Sigmoid colon (tissue), 7 donors: ENCODE measurements at places on chromosomes 13 and 19.

DNA sequence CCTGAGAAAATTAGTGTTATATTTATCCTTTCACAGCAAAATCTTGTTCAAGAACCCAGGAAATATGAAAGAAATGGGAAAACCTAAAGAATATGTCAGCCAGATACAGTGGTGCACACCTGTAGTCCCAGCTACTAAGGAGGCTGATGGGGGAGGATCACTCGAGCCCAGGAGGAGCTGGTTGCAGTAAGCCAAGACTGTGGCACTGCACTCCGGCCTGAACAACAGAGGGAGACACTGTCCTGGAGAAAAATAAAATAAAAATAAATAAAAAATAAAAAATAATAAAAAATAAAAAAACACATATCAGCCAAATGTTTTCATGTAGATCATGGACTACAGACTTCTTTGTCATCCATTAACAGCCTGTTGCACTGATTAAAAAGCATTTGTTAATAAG lies 244.8 kb upstream of the KLHL1 start:
- H3K4me1 ChIP-seq: no peaks in the 10 kb centered on the region
- no peak overlapping the region for H3K27ac ChIP-seq
- no peaks in the 10 kb centered on the region for H3K27me3 ChIP-seq

DNA sequence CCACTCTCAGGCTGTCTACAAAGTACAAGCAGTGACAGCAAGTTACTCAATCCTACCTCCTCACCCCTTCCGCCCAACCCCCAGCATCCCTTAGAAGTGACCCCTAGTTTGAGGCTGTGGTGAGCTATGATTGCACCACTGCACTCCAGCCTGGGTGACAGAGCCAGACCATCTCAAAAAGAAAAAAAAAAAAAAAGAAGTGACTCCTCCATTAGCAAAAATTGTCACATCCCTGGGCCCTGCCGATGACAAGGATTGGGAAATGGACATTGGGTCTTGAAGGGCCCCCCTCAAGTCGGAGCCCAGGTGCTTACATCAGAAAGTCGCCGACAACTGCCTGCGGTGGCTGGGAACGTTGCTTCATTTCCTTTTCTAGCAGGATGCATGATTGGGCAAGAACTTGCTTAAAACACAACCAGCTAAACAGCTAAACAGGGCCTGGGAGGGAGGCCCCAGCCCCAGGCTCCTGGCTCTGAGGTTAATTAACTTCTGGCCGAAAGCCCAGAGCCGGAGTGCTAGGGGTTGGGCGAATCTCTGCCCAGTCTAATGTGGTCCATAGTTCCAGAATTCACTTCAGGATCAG lies 15.3 kb downstream of the RAB3D start:
- H3K27ac ChIP-seq: peak overlapping the region; percentile 69
- peak; percentile 92 for DNase-seq
- H3K4me3 ChIP-seq: no peak overlapping the region
- no peaks in the 10 kb centered on the region for H3K27me3 ChIP-seq
- H3K4me1 ChIP-seq: peaks cover 15% of the 10 kb centered on the region

DNA sequence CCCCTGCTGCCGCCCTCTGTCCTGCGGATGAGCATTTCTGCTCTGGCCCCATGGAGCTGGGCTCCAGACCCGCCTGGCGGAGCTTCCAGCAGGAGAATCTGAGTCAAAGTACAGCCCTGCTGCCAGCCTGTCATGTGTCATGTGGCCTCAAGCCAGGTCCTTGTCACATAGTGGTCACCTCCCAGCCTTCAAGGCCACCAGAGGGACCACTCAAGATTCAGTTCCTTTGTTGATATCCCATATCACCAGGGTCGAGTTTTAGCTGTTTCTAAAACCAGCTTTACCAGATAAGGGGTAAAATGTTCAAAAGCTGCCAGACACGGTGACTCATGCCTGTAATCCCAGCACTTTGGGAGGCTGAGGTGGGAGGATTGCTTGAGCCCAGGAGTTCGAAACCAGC lies 13.4 kb downstream of the THOP1 start:
- H3K27me3 ChIP-seq: no peaks in the 10 kb centered on the region
- no peak overlapping the region for H3K27ac ChIP-seq
- no peak for DNase-seq
- H3K4me3 ChIP-seq: no peak overlapping the region

DNA sequence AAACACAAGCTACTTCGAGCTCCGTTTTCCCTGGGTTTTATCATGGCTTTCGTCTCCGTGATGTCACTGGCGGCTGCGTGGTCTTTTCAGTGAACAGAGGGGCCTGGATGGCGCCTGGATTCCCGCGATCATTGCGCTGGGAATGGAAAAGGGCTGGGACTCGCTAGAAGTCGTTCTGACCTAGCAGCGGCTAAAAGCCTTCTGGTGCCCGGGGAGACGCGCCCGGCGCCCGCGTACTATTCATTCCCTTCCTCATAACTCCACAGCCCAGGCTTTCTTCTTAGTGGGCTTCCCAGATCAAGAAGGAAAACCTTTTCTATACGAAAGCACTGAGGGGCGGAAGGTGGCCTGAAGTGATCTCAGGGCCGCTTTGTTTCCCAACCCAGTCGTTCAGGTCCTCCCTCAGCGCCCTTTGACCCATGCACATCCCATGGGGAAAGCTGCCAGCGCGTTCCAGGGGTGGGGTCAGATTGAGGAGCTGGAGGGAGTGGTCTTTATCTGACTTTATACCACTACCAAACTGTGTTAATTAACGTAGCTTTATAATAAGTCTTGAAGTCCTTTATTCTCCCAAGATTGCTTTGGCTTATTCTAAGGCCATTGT lies 96.6 kb downstream of the ELF1 start:
- no peaks in the 10 kb centered on the region for H3K27me3 ChIP-seq
- H3K4me1 ChIP-seq: no peaks in the 10 kb centered on the region

GRCh38 chr13:22874839-22875238 lies 305.9 kb upstream of the SGCG start:
- no peaks in the 10 kb centered on the region for H3K36me3 ChIP-seq
- H3K4me3 ChIP-seq: no peak overlapping the region
- H3K4me1 ChIP-seq: no peaks in the 10 kb centered on the region
- H3K27me3 ChIP-seq: no peaks in the 10 kb centered on the region

GRCh38 chr19:58325311-58326022 lies 1.3 kb upstream of the ZSCAN22 start:
- H3K4me1 ChIP-seq: peaks cover 29% of the 10 kb centered on the region
- peak overlapping the region; percentile 56 for H3K4me3 ChIP-seq
- no peaks in the 10 kb centered on the region for H3K36me3 ChIP-seq
- no peak for DNase-seq
- H3K27me3 ChIP-seq: no peaks in the 10 kb centered on the region

- no peaks in the 10 kb centered on the region for H3K36me3 ChIP-seq
- H3K27ac ChIP-seq: no peak overlapping the region
- no peak for DNase-seq
- no peak overlapping the region for H3K4me3 ChIP-seq
- no peaks in the 10 kb centered on the region for H3K27me3 ChIP-seq
- no peaks in the 10 kb centered on the region for H3K4me1 ChIP-seq
These were observed 1364.9 kb upstream of the MIR17HG start for GRCh38 chr13:89982407-89983095.

GRCh38 chr19:20928371-20928770 lies 5.3 kb downstream of the ZNF85 start:
- no peaks in the 10 kb centered on the region for H3K36me3 ChIP-seq
- DNase-seq: no peak
- no peak overlapping the region for H3K4me3 ChIP-seq
- H3K4me1 ChIP-seq: no peaks in the 10 kb centered on the region
- H3K27ac ChIP-seq: no peak overlapping the region

DNA sequence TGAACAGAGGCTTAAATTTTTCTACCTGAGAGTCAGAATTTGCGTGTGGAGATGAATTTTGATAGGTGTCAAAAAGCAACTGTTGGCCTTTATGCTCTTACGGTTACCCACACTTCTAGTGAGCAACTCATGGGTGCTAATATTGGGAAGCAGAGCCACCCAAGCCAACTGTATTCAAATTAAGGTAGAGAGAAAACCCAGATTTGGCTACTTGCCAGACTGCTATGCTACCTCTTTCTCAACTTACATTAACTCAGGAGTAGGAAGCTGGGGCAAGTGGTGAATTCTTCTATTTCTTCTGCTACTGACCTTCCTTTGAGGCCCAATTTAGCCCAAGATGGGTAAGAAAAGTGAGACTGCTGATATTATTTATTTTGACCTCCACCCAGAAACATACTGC lies 83.9 kb downstream of the OLFM4 start:
- no peaks in the 10 kb centered on the region for H3K4me1 ChIP-seq
- no peaks in the 10 kb centered on the region for H3K27me3 ChIP-seq
- H3K27ac ChIP-seq: no peak overlapping the region
- H3K36me3 ChIP-seq: no peaks in the 10 kb centered on the region

DNA sequence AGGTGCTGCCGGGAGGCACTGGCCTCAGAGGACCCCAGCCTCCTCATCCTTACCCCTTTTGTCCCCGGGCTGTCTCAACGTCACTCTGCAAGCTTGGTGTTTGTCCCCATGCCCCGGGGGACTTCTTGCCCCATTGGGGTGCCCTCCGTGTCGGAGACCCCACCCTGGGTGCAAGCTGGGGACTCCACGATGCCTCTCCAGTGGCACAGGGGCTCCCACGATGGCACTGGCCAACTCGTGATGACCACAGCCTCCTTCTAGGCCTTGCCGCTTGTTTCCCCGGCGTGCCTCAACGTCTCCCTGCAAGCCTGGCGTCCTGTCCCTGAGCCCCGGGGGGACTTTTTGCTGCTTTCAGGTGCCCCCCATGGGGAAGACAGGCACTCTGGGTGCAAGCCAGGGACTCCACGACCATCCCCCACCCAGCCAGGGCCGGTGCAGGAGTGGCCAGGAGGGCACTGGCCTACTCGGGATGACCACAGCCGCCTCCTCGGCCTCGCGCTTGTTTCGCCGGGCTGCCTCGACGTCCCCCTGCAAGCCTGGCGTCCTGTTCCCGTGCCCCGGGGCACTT lies 237.0 kb downstream of the TUBA3C start:
- H3K36me3 ChIP-seq: no peaks in the 10 kb centered on the region
- no peak overlapping the region for H3K27ac ChIP-seq
- DNase-seq: no peak
- no peaks in the 10 kb centered on the region for H3K4me1 ChIP-seq
